Right atrium auricular region (tissue), 2 donors: ENCODE measurements at places on chromosomes 5 and 9. TPM values are rescaled to one million over a fixed set of nuclear protein-coding genes. Genes with fewer than 3 reads are reported as not detected.

The PCDHA1 gene
- total RNA-seq, result not detected

The LRRC19 gene
- total RNA-seq, result not detected

The PHYKPL gene
- 22.8 TPM for total RNA-seq

The PRR7 gene
- 0.90 TPM for total RNA-seq

The GARIN3 gene
- total RNA-seq, result not detected

The GABRB2 gene
- 2.0 TPM for total RNA-seq

The TRIM32 gene
- total RNA-seq, result 12.2 TPM

The CDC20B gene
- not detected for total RNA-seq
